ENCODE measurements at places on chromosomes 2 and 18.

- no peak for DNase-seq
Observed at GRCh38 chr2:74290466-74291217, 52.6 kb downstream of the SLC4A5 start.

DNA sequence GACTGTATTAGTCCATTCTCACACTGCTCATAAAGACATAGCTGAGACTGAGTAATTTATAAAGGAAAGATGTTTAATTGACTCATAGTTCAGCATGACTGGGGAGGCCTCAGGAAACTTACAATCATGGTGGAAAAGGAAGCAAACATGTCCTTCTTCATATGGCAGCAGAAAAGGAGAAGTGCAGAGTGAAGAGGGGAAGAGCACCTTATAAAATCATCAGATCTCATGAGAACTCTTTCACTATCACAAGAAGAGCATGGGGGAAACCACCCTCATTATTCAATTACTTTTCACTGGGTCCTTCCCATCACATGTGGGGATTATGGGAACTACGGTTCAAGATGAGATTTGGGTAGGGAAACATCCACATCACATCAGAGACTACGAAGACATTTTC, 43.0 kb upstream of the CAVIN2 start:
- no peak for DNase-seq

GRCh38 chr2:27661371-27661770, 2.0 kb downstream of the SUPT7L start:
- DNase-seq, result no peak

- DNase-seq, result no peak
Observed at GRCh38 chr2:119241205-119241532, 17.5 kb downstream of the STEAP3 start.

- no peak for DNase-seq
Observed at GRCh38 chr2:96903318-96903717, 33.4 kb upstream of the SEMA4C start.

DNA sequence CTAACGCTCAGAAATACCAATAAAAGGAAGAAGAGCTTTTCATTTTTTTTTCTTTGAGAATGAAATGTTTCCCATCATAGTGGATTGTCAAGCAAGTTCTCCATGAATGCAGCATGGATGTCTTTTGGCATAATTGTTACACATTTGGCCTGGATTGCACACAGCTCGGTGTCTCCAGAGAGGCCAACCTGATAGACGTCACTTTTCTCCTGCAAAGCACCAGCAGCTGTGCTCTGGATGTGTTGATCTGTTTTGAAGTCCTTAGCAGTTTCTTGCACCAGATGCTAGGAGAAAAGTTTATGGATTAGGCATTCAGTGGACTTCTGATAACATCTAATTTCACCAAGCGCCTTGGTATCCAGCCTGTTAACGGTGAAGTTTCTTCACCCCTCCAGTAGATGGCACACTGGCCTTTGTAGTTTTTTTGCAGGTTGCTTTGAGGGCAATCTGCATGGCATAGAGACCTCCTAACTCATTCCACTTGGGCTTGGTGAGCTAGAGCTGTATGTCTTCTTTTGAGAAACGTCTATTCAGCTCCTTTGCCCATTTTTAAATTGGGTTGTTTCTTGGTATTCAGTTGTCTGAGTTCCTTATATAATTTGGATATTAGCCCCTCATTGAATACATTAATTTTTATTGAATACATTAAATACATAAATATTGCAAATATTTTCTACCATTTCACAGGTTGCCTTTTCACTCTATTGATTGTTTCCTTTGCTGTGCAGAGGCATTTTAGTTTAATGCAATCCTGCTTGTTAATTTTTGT, 59.7 kb downstream of the PTH2R start:
- no peak for DNase-seq

GRCh38 chr2:42839809-42840501, 47.6 kb upstream of the HAAO start:
- no peak for DNase-seq

- DNase-seq, result no peak
Observed at GRCh38 chr2:70258532-70258875, 567 bp downstream of the PCYOX1 start.

GRCh38 chr2:54041135-54041534, 70.3 kb upstream of the PSME4 start:
- peak; percentile 32 for DNase-seq

GRCh38 chr2:101899871-101900270, 91.9 kb upstream of the IL1R2 start:
- no peak for DNase-seq

DNA sequence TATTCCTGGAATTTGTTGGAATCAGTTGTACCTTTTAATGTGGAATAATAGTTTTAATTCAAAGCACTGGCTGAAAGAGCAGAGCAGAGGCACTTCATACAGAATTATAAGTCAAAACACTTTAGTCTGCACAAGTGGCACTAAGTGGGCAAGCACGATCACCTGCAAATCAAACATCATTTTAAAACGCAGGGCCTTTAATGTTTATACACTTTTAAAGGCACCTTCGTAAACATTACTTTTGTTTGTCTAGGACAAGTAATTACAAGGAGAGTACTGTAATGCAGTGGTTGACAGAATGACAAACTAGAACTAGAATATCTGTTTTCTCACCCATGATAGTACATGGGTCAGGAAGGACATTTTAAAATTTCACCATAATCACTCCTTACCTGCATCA, 36.4 kb downstream of the LANCL1 start:
- DNase-seq, result no peak

GRCh38 chr18:62827397-62827796, 112.1 kb downstream of the PHLPP1 start:
- no peak for DNase-seq

- DNase-seq, result no peak
Observed at GRCh38 chr2:239712755-239713154, 311.9 kb upstream of the HDAC4 start.

DNA sequence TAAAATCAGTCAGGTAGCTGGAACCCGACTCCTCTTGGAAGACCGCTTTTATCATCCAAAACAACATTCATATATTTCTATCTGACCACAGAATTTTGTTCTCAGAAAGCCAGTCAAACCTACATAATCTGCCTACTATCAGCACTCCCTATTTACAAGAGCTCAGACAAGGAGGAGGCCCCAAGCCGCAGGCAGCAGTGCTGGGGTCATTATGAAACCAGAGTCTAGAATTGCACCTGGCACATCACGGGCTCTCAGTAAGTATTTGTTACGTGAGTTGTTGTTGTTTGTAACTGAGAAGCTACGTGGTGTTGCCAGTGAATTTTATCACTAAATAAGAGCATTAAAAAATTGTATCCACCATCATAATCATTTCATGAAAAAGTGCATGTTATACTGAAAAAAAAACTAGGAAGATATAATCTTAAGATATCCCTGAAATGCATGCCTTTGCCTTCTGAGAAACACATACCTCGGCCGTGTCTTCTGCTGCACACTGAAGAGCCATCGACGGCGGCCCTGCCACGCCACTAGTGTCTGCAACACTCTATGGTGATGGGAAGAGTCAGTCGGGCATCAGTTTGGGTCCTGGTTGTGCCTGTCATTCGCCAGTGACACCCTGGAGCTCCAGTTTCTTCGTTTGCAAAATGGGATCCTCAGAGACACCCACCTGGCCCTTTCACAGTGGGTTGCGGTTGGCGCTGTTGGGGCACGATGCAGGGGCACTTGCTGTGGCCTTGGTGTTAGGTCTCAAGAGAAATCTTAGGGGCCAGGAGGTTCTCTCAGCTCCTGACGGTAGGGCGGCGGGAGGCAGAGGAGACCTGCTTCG, 505.9 kb downstream of the EIPR1 start:
- no peak for DNase-seq

GRCh38 chr2:892892-893291, 57.8 kb upstream of the SNTG2 start:
- no peak for DNase-seq

GRCh38 chr2:14999114-14999661, 366.7 kb downstream of the LRATD1 start:
- no peak for DNase-seq

- no peak for DNase-seq
Observed at GRCh38 chr2:36762764-36763490, 66.4 kb downstream of the VIT start.

GRCh38 chr2:86300496-86300895, 36.9 kb downstream of the REEP1 start:
- DNase-seq, result no peak

- DNase-seq, result no peak
Observed at GRCh38 chr2:117621326-117621725, 193.2 kb upstream of the DDX18 start.

DNA sequence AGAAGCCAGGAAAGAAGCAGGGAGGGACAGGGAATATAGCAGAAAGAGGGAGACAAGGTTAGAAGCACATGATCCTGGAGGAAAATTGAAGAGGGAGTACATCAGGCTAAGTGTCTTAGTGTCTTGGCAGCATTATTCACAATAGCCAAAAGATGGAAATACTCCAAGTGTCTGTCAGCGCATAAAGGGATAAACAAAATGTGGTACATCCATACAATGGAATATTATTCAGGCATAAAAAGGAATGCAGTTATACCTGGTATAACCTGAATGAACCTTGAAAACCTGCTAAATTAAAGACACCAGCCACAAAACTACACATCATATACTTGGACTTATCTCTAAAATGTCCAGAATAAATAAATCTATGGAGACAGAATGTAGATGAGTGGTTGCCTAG, 219.1 kb upstream of the PID1 start:
- DNase-seq, result no peak

DNA sequence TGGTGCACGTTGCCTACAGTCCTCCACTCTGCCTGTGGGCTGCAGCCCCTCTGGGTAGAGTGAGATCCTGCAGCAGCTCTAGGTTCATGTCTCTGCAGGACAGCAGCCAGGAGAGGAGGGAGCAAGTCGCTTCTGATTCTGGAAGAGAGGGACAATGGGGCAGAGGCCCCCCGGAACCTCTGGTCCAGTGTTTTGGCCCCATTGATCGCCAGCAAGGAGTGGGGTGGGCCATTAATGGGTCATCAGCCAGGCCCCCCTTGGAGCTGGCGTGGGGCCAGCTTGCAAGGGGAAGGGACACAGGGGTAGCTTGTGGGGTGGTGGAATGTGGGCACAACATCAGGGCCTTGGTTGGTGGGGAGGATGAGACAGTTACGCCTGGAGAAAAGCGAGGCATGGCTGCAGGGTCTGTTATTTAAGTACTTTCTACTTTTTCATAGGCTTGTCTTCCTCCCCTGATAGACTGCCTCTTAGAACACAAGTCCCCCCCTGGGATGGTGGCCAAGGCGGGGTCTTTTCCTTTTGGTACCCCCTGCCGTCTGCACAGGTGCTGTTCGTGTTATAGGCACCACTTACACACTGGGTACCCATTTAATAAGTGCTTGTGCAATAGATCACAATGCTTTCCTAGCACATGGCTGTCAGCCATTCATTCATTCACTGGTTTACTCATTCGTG, 44.6 kb downstream of the INHBB start:
- DNase-seq, result no peak

DNA sequence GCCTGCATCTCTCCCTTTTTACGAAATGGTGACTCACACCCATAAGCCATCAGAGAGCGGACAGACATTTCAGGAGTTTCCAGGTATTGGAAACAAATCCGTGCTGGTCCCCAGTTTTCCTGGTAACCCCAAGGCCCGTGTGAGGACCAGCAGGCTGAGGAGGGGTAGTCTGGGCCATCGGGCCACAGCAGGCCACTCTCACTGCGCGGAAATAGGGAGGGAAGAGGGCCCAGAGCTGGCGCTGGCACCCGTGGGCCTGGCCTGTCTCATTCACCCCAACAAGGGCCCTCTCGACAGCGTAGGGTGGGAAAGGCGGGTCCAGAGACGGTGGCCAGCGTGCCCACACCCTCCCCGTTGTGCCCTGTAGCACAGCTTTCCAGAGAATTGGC, 13.7 kb upstream of the FAHD2A start:
- DNase-seq, result no peak

GRCh38 chr2:17759805-17760204, 5.9 kb downstream of the GEN1 start:
- no peak for DNase-seq

GRCh38 chr2:36287363-36288275, 68.0 kb upstream of the CRIM1 start:
- no peak for DNase-seq

Data from activated T-helper 1 cell treated with anti-CD3 and anti-CD28 coated beads, Interleukin-2, amount 50 U/mL, for 16 hours (primary cell).